Stimulated activated CD4-positive, alpha-beta T cell treated with anti-CD3 and anti-CD28 coated beads, TNF-alpha, amount 100 ng/mL, for 48 hours (primary cell): ENCODE measurements at places on chromosomes 4 and X.

- DNase-seq = no peak
Observed at GRCh38 chr4:31674313-31674947, 954.3 kb downstream of the PCDH7 start.

DNA sequence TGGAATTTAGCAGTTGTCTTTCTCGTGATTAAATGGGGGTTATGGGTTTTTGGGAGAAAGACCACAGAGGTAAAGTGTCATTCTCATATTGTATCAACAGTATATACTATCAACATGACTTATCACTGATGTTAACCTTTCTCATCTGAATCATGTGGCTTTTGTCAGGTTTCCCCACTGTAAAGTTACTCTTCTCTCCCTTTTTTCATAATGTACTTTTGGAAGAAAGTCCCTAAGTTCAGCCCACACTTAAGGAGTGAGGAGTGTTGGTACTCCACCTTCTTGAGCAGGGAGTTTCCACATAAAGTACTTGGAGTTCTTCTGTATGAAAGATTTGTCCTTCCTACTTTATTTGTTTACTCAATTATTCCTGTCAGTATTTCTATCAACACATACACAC, 169.9 kb downstream of the ZNF330 start:
- no peak for DNase-seq

- DNase-seq = no peak
Observed at GRCh38 chrX:11351375-11352295, 58.4 kb downstream of the AMELX start.

GRCh38 chr4:2302387-2303119, 40.6 kb upstream of the MXD4 start:
- no peak for DNase-seq

DNA sequence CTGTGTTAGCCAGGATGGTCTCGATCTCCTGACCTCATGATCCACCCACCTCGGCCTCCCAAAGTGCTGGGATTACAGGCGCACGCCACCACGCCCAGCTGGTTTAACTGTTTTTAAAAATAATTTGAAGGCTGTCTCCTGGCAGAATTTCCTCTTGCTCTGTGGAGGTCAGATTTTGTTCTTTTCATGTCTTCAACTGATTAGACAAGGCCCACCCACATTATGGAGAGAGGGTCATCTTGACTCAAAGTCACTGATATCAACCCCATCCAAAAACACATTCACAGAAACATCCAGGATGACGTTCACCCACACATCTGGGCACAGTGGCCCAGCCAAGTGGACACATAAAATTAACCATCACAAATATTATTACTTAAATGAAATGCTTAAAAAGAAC, 365.4 kb downstream of the DHRSX start:
- no peak for DNase-seq
